ENCODE measurements at places on chromosomes 4 and X. TPM values are rescaled to one million over a fixed set of nuclear protein-coding genes. Genes with fewer than 3 reads are reported as not detected.

Gene HS3ST1
- total RNA-seq = 0.16 TPM

DNA sequence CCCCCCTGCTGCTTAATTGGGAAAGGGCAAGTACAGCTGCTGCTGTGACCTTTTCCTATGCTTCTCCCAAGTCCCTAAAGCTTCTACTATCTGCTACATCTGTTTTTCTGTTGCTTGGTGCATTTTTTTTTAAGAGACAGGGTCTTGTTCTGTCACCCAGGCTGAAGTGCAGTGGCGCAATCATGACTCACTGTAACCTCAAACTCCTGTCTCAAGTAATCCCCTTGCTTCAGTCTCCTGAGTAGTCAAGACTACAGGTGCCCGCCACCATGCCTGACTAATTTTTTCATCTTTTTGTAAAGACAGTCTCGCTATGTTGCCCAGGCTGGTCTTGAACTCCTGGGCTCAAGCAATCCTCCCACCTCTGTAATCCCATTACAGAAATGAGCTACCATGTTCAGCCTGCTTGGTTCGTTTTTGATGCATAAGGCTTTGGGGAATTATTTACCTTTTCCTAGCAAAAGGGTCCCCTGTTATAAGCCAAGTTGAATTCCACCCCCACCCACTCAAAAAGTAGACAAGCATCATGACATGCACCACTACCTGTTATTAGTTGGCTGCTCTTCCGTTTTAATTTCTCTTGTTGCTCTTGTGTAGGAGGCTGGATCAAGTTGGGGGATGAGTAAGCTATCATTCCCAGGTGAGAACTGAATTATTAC lies 39.6 kb downstream of the DGKK start:
- DNase-seq = no peak

Gene ODAM
- total RNA-seq = not detected

DNA sequence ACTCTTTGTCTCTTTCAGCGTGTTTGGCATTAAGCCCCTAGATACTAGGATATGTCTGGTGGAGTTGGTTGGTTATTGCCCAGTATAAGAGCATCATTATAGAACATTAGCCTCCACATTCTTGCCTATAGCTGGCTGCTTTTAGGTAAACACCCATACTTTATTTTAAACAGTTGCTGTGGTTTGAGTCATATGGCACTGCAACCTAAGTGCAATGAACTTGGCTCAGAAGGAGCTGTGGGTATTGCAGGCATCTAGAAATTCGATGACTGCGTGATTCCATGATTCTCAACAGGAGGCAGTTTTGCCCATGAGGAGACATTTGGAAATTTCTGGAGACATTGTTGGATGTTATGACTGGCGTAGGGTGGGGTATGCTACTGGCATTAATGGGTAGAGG lies 49.5 kb downstream of the DCLK2 start:
- no peak for DNase-seq

DNA sequence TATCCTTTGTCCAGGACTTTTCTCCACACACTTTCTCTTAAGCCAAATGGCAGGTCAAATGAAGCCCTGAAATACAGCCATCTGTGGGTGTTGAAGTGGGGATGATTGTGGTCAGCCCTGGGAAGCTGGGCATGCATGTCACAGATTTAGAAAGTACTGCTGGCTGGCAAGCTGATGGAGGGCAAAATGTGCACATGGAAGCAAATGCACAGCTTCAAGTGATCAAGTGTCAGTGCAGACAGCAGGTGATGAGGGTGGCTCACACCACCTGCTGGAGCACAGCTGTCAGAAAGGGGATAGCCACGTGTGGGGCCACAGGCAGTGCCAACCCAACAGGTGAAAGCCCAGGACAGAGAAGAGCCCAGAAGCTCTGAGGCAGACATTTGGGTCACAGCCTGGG lies 40.3 kb upstream of the ATXN3L start:
- peak; percentile 95 for DNase-seq

Gene SSX3
- not detected for total RNA-seq
